SW 1271 (cell line): ENCODE measurements at places on chromosomes 7 and 10.

DNA sequence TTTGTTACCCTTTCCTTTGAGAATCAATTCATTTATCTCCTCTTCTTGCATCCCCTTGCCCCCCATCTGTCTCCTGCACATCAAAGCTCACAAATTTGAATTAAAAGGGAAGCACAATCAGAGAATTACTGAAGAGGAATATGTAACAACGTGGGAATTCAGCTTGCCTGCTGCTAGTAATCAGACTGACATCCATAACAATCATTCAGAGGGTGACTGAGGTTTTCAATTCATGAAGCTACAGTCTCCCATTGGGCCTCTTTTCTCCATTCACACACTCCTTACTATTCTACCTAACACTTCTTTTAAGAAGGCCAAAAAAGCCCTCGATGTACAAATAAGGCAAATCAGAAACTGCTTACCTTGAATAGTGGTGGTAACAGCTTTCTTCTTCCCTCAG lies 24.3 kb upstream of the DNA2 start:
- DNase-seq, result no peak

GRCh38 chr7:99366646-99367045 lies 7.9 kb upstream of the ARPC1B start:
- no peak for DNase-seq

DNA sequence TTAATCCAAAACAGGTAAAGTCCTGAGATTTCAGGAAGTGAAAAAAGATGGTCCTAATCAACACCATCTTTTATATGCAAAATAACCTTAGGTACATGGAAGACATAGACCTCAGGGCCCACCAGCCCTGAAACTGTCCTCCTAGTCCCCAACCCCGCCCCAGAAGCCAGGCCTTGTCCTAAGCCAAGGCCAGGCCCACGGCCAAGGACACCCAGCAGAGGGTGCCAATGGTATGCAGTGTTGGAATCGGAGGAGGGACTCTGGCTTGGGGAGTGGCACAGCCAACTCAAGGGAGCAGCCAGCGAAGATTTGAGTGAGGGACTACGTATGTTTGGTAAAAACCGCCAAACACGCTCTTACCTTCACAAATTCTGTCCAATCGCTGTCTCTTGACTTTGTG lies 96.7 kb downstream of the ZRANB1 start:
- DNase-seq, result no peak

- DNase-seq, result no peak
These were observed 134.5 kb downstream of the C10orf105 start for GRCh38 chr10:71584902-71585563.

- no peak for DNase-seq
These were observed 99.6 kb upstream of the ITGB1 start for GRCh38 chr10:33057620-33058019.

DNA sequence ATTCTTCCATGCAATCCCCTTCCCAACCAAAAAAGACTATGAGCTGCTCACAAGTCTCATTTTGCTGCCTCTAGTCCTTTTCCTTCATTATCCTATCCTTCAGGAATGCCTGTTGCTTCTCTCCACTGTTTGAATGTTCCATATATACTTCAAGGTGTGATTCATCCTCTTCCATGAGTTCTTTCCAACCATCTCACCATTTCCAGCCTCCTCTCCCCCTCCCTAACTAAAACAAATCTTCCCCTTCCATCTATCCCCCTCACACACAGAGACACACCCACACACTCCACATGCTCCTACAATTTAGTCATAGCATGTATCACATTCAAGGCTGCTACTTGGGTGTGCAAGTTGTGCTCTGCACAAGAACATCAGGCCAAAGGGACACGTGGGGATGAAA lies 254.3 kb downstream of the DYNC1I1 start:
- DNase-seq, result no peak

DNA sequence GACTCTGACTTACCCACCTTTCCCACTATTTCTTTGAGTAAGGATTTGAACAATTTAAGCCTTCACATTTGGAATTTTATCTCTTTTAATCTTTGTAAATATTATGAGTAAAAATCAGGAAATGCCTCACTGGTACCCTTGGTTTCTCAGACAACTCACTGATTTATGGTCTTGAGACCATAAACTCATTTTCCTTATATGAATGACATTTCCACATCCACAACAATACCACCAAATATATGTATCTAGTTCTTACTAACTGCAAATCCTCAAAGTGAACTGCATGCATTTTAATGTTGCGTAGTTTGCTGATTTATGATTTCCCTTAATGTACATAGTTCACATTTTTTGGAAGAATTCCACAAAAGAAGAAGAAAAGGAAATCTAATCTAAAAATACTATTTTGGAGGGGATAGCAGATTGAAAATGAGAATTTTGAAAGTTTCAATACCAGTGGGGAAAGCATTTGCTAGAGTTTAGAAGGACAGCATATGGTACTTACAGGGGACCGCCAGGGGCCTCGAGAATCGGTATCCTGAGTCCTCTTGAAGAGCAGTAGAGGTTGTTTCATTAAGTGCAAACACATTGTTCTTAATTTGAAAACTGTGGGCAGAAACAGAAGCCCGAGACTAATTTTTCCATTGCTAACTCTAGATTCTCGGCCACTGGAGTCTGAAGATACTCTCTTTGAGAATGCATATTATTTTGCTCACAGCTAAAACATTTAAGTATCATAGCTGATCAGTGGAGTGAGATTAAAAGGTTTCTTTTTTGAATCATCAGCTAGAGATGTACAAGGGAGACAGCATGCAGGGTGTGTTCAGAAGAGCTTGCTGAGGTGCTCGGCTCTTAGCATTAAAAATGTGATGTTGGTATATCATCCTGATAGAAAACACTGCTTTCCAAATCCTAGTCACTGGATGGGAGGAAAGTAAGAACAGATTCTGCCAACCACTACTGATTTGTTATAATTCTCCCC lies 964.0 kb downstream of the GATA3 start:
- no peak for DNase-seq

DNA sequence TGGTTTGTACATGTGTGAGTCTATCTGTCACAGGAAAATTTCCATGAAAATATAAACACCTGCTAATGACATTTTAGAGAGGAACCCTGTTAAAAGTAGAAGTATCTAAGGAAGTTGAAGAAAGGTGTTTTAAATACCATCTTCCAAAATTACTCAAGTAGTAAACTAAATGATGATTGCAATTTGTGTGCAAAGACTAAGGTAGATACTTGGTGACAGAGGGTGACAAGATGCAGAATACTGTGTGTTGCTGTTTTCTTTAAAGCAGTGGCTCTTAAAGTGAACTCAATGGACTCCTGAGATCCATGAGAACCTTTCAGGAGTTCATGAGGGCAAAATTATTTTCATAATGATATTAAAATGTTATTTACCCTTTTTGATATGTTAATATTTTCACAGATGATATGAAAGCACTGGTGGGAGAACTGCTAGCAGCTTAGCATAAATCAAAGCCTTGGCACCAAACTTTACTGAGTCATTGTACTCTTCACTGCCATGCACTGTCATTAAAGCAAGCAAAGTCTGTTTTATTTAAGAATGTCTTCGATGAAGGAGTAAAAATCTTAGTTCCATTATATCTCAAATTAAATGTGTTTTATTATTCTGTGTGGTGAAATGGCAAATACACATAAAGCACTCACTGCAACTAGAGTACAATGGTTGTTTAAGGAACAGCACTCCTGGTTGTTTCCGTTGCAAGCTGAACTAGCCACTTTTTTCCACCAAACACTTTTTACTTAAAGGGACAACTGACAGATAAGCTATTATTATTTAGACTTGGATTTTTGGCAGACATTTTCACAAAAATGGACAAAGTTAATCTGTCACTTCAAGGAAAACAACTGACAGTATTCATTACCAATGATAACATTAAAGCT lies 133.7 kb downstream of the LRRN3 start:
- no peak for DNase-seq

- DNase-seq, result no peak
These were observed 26.5 kb downstream of the VIPR2 start for GRCh38 chr7:159118197-159118595.

DNA sequence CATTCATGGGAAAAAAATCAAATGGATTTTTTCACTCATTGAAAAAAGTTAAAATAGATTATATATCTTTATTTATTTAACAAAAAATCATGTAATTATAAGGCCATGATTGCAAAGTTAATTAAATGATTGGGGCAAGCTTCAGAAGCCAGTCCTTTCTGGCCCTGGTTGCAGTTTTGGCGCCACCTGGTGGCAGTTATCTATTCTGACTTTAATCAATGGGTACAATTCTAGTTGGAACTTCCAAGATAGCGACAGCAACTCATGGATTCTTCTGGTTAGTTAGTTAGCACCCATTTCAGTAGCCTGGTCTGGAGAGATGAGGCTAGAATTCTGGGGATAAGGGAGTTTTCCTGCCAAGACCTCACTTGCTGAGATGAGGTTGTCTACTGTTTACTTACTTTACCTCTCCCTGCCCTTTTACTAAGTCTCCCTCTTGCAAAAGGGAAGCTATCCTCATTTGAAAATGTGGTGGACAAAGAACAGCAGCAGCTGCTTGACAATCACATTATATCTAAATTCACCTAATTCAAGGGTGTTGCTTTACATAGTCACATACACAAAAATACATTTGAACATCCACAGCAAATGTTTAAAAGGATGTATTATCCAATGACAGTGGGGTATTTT lies 42.3 kb downstream of the NOC3L start:
- no peak for DNase-seq

DNA sequence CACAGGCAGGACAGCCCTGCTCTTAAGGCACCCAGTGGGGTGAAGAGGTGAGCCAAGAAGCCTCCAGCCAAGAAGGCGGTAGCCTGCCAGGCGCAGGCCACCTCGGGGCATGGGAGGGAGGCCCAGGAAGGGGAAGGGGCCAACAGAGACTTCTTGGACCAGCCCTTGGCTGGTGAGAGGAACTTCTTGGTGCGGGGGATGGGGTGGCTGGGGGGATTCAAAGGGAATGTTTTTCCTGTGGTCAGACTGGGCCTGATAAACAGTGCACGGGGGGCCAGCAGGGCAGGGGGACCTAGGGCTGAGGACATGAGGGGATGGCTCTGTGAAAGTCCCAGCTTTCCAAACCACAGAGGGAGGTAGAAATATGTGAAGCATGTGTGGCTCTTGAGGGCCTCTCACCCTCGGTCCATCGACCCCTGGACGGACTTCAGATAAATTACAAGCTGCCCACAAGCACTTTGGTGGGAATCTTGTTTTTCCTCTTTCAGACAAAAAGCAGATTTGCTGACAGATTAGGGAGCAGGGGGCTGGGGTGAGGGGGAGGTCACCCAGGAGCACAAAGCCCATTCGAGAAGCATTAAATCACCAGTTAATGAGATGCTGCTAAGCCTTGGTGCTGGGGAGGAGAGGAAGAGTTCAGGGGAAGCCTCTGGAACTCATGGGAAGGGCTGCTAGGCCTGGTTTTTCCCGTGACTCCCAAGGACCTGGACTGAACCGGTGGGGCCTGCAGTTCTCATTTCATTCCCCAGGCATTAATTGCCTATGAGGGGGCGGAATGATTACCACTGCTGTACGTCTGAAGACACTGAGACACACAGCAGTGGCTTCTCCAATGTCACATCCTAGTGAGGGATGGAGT lies 11.3 kb downstream of the CRYGN start:
- no peak for DNase-seq

GRCh38 chr10:24894309-24894708 lies 58.1 kb downstream of the PRTFDC1 start:
- peak; percentile 10 for DNase-seq

- DNase-seq, result no peak
These were observed 75.9 kb downstream of the CCNY start for GRCh38 chr10:35412003-35412723.

- no peak for DNase-seq
These were observed 76.4 kb downstream of the FAM107B start for GRCh38 chr10:14698111-14698828.

- DNase-seq, result no peak
These were observed 29.0 kb upstream of the UBE2D1 start for GRCh38 chr10:58305821-58306220.

DNA sequence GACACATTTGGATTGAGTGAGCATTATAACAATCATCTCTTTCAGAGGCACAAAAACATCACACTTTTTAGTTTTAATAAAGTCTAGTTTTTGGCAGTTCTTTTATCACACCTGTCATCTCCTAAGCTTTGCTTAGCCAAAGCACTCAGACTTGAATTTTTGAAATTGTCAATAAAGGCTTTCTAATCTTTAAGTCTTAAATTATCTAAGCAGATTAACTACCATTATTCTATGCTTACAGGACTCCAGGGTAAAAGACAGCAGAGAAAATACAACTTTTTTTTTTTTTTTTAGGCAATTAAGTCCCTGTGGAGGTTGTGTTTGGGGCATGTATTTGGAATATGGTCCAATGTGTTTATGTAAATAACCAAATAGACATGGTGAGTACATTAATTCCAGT lies 17.6 kb upstream of the DLX6 start:
- DNase-seq, result no peak

GRCh38 chr7:141433698-141434097 lies 117.5 kb upstream of the AGK start:
- no peak for DNase-seq

GRCh38 chr7:94190599-94191061 lies 186.5 kb upstream of the BET1 start:
- DNase-seq, result peak; percentile 26

- no peak for DNase-seq
These were observed at the start of gene TET1 for GRCh38 chr10:68560186-68560942. TSS of gene TET1 (plus strand) at chr10:68560337. CDS start at chr10:68572339, 12,002 bp downstream.
